ENCODE measurements at places on chromosomes 12 and 14.

- DNase-seq = no peak
Observed at GRCh38 chr14:57495416-57495815, 1.8 kb upstream of the CCDC198 start.

- no peak for DNase-seq
Observed at GRCh38 chr12:38350342-38351174, 34.0 kb downstream of the ALG10B start.

DNA sequence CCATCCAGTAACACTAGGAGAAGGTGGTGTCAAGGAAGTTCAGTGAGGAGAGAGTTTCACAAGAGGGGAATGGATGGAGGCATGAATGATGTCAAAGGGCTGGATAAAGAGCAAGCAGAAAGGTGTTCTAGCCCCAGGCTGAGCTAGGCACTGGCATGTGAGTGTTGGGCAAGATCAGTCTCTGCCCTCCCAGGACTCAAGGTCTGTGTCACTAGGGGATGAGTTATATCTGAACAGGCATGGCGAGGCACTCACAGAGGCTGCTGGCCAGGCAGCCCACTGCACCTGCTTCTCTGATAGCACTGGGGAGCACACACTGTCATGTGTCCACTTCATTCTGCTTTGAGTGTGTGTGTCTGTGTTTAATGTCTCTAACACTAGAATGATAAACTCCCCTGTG lies 903.8 kb downstream of the BCL11B start:
- DNase-seq = no peak

DNA sequence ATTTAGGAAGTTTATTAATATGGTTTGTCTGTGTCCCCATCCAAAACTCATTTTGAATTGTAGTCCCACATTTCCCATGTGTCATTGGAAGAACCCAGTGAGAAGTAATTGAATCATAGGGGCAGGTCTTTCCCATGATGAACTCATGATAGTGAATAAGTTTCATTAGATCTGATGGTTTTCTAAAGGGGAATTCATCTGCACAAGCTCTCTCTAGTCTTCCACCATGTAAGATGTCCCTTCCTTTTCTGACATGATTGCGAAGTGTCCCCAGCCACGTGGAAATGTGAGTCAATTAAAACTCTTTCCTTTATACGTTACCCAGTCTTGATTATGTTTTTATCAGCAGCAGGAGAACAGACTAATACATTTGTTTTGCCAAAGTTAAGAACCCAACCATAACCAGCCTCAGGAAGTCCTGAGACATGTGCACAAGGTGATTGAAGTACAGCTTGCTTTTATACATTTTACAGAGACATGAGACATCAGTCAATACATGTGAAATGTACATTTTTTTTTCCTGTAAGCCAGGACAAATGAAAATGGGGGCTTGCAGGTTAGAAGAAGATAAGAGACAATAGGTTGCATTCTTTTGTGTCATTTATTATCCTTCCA lies 1136.7 kb downstream of the TMEM121 start:
- no peak for DNase-seq

- DNase-seq = peak; percentile 32
Observed at GRCh38 chr12:131223171-131223761, 269.6 kb downstream of the ADGRD1 start.

- no peak for DNase-seq
Observed at GRCh38 chr14:54646626-54647025, 79.7 kb downstream of the SAMD4A start.

- peak; percentile 14 for DNase-seq
Observed at GRCh38 chr14:101500681-101501080, 60.6 kb upstream of the DIO3 start.

- no peak for DNase-seq
Observed at GRCh38 chr12:105223884-105224283, 12.1 kb downstream of the APPL2 start.

- DNase-seq = no peak
Observed at GRCh38 chr14:90444077-90444696, 47.4 kb downstream of the CALM1 start.

- no peak for DNase-seq
Observed at GRCh38 chr12:47323802-47324201, 244.0 kb upstream of the AMIGO2 start.

DNA sequence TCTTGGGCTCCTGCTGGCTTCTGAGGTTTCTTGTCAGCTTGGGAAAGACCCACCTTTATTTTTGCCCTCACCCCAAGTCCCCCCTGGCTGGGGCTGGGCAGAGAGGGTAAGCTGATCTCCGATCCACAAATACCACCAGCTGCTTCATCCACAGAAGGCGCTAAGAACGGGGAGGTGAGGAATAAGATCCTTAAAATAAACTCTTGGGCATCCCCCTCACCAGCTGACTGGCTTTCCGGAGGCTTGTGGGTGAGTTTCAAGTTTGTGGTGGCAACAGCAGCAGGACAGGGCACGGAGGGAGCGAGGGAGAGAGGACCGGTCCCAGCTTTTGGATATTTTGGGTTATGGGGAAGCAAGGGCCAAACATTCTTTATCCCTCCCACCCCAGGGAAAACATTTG lies 20.8 kb upstream of the HSPB8 start:
- no peak for DNase-seq

DNA sequence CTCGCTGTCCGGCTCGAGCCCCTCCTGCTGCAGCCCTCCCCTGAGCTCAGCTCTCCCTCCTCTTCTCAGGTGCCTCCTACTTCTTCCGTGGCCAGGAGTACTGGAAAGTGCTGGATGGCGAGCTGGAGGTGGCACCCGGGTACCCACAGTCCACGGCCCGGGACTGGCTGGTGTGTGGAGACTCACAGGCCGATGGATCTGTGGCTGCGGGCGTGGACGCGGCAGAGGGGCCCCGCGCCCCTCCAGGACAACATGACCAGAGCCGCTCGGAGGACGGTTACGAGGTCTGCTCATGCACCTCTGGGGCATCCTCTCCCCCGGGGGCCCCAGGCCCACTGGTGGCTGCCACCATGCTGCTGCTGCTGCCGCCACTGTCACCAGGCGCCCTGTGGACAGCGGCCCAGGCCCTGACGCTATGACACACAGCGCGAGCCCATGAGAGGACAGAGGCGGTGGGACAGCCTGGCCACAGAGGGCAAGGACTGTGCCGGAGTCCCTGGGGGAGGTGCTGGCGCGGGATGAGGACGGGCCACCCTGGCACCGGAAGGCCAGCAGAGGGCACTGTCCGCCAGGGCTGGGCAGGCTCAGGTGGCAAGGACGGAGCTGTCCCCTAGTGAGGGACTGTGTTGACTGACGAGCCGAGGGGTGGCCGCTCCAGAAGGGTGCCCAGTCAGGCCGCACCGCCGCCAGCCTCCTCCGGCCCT lies 22.8 kb downstream of the MMP17 start:
- peak; percentile 80 for DNase-seq

GRCh38 chr12:19404242-19404880 lies 34.9 kb upstream of the AEBP2 start:
- no peak for DNase-seq

- DNase-seq = no peak
Observed at GRCh38 chr12:96807741-96808140, 99.3 kb upstream of the NEDD1 start.

GRCh38 chr12:19451196-19451595 lies 11.9 kb downstream of the AEBP2 start:
- no peak for DNase-seq

DNA sequence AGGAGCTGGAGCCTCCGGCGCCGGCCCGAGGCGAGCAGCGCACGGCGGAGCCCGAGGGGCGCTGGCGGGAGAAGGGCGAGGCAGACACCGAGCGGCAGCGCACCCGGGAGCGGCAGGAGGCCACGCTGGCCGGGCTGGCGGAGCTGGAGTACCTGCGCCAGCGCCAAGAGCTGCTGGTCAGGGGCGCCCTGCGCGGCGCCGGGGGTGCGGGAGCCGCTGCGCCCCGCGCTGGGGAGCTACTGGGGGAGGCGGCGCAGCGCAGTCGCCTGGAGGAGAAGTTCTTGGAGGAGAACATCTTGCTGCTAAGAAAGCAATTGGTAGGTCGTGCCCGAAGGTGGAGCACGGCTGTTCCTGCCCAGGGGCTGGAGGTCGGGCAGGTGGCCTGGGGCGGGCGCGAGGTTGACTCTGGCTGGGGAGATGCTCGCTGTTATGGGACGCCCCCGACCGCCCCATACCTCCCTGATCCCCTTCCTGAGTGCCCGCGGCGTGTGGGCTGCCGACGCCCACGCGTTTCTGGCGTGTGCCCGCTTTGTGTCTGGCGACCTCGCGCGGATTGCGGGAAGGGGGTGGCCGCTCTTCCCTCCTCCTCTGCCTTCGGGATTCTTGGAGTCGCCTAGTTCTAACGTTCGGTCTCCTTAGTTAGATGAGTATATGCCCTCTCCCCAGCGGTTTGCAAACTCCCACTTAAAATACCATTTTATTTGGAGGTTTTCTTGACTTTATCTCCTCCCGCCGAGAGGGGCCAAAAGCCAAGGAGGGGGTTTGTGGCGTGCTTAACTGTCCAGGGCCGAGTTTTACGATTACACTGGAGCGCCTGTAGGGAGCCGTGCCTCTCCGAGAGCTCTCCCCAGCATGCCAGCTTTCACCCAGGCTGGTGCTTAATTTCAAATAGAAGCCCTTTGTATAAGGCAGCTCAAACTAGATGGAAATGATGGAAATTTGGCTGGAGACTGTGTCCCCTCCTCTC lies 752 bp downstream of the DACT1 start:
- DNase-seq = peak; percentile 47

GRCh38 chr12:56163533-56164344 lies 5.6 kb downstream of the MYL6 start:
- no peak for DNase-seq

GRCh38 chr14:71742485-71742884 lies 189.7 kb upstream of the RGS6 start:
- DNase-seq = no peak

GRCh38 chr12:64566831-64567517 lies 43.3 kb upstream of the RASSF3 start:
- DNase-seq = no peak

DNA sequence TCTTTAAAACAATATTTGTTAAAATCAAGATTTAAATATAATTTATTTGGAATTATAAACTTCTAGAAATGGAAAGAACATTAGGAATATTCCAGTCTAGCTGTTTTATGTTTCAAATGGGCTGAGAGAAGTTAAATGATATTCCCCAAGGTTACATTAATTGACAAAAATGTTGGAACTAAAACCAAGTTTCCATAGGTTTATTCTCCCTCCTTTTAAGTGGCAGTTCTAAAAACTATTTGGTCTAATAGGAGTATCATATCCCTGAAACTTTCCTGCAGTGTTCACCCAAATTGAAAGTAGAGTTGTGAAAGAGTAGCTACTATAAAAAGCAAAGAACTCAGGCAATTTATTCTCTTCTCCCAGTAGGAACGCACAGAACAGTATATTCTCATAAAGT lies 1185.5 kb downstream of the LRFN5 start:
- DNase-seq = no peak

DNA sequence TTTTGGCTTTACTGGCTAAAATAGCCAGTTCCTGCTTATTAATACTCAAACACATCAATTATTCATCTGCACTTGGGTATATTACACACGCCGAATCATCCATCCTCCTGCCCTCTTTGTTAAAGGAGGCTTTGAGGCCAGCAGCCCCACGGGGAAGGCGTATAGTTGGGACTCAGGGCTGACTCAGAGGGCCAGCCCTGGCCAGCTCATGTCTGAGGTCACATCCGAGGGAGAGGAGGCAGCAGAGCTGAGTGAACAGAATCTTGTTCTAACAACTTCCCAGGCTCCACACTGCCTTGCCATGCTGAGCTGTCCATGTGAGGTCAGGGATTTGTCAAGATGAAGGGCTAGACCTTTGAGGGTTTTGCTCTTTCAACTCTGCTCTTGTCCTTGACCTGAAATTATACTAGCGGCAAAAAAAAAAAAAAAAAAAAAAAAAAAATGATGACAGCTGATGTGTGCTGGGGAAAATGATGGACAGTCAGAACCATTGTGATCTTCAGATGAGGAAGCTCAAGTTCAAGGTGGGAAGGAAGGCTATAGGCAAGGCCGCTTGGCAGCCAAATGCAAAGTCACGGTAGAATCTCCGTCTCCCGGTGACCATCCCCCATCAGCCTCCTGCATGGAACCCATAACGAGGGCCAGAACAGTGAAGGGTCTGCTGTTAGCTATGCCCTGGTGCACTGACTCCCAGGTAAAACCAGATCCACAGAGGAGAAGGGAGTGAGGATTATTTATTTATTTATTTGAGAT lies 12.5 kb upstream of the MARK3 start:
- no peak for DNase-seq

- no peak for DNase-seq
Observed at GRCh38 chr12:101967506-101967905, 90.1 kb downstream of the DRAM1 start.

GRCh38 chr12:30988086-30988485 lies 61.5 kb downstream of the TSPAN11 start:
- no peak for DNase-seq

GRCh38 chr12:48824112-48824511 lies 5.8 kb downstream of the CACNB3 start:
- DNase-seq = peak; percentile 92

DNA sequence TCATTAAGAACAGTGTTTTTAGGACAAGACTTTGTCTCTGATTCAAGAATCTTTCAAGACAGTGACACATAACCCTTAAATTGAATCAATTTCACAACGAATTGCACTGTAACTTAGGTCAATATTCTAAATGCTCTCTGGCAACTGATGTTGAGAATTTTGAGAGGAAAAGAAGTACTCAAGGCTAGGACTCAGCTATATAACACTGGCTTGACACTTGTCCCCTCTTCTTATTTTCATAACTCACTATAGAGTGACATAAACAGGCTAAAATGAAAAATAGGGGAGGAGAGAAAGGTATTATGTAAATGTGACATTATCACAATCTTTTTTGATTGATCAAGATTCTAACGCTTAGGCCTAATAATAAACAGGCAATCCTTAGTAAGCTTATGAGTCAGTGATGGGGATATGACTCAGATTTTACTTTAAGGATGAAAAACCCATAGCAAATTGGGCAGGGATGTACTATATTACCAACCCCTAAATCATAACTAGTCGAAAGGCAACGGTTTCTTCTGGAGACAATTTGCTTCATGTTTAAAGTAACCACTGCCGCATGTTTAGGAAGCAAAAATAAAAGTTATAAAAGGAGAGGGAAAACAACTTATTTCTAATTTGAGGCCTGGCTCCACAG lies 10.9 kb downstream of the BTG1 start:
- no peak for DNase-seq

GRCh38 chr12:38904537-38905479 lies 583 bp downstream of the CPNE8 start:
- peak; percentile 93 for DNase-seq

DNA sequence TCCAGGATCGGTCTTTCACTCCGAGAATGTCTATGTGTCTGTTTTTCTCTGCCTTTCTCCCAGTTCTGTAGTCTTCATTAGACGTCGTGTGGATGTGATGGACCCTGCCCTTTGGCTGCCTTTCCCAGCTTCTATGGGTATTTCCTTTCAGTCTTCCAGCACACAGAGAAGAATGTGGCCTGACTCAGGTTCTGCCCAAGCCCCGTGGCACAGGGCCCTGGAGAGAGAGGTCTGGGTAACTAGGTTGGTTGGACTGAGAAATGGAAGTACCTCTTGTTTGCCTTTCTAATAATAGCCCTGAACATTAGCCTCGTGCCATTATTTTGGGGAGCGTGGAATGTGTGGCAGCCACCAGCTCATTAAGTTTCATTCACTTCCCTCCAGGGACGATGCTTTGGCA lies 3.8 kb downstream of the FOXJ2 start:
- DNase-seq = no peak

GRCh38 chr14:49767571-49768300 lies at the start of gene KLHDC2:
KLHDC2 (plus strand) TSS chr14:49768153; CDS start chr14:49768469, 316 bp downstream.
- DNase-seq = peak; percentile 88

GRCh38 chr12:24915501-24915900 lies 33.4 kb downstream of the BCAT1 start:
- no peak for DNase-seq
